ENCODE measurements at places on chromosomes 1 and 21.

- no peak for DNase-seq
These were observed 21.5 kb downstream of the PANK4 start for GRCh38 chr1:2504949-2505272.

DNA sequence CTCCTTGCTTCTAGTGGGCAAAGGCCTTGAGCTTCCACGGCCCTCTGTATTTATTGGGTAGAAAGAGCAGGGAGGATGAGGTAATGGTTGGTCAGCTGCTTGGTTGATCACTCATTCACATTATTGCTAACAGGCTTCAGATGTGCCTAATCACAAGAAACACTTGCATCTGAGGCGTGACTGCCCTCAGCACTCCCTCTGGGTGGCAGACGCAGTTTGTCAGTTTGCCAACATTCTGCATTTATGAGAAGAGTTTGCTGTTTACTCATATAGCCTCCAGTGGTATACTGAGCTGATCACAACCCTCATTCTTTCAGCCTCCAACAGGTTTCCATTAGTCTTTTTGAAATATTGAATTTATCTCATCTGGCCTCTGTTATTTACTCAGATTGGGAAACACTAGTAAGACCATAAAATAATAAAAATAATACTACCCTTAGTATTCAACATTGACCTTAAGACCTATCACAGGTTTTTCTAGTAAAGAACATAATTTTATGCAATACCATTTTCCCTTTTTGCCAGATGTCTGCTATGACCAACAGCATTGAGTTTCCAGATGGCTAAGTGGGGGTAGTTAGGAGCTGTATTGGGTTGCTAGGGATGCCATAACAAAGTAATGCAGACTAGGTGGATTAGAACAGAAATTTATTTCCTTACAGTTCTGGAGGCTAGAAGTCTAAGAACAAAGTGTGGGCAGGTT lies 53.3 kb downstream of the PTGFR start:
- DNase-seq = no peak

DNA sequence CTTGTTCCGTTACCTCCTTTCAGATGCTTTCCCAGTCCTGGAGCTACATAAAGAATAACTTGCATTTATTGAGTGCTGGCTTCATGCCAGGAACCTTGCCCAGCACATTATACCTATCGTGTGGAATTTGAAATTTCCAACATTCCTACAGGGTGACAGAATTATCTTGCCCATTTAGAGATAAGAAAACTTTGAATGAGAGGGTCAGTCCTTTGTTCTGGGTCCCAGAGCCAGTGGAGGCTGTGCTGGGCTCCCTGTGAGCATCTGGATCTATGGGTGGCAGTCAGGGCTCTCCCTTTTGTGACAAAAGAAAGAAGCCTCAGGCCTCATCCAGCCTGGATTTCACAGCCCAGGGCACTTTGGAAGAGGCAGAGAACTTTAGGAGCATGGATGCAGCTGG lies 3.2 kb downstream of the GSTM4 start:
- no peak for DNase-seq

- DNase-seq = no peak
These were observed 55.6 kb downstream of the KLHDC7A start for GRCh38 chr1:18536356-18536755.

GRCh38 chr1:101965341-101965740 lies 31.4 kb downstream of the OLFM3 start:
- no peak for DNase-seq

DNA sequence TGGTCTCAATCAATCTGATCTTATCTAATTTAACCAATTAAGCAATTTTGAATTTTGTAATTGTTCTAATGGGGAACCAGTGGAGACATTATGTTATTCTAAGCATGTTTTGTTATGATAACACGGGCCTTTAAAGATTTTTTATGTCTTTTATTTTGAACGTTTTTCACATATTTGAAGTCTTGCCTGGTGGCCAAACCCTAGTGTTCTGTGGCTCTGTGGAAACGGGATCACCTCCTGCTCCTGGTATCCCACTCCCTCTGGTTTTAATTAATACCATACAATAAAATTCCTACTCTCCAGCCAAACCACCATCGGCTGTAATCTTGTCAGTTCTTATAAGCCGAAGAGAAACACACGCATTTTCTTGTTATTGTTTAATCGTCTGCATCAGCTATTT lies 22.9 kb upstream of the LMO4 start:
- DNase-seq = no peak

- DNase-seq = no peak
These were observed 459.8 kb downstream of the KCNT2 start for GRCh38 chr1:196148367-196148970.
